Spleen (tissue), 13 donors: ENCODE measurements at places on chromosomes 12 and 14.

DNA sequence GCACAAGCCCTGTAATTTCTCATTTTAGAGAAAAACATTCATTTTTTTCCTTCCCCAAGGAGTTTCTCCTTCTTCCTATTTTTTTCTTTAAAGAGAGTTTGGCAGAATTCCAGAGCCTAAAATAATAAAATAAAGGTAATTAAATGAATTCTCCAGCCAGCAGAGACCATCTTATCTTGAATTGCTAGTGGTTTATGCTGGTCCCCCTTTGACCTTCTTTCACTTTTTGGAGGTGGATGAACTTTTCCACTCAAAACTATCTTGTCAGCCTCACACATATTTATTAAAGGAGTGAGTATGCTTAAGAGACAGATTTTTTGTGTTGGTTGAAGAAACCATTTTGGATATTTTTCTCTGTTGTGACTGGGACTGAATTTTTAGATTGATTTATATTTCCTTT, 47.6 kb downstream of the ADIPOR2 start:
- DNase-seq, result no peak

GRCh38 chr14:32224737-32225377, 21.8 kb upstream of the RNU6-8 start:
- DNase-seq, result no peak

DNA sequence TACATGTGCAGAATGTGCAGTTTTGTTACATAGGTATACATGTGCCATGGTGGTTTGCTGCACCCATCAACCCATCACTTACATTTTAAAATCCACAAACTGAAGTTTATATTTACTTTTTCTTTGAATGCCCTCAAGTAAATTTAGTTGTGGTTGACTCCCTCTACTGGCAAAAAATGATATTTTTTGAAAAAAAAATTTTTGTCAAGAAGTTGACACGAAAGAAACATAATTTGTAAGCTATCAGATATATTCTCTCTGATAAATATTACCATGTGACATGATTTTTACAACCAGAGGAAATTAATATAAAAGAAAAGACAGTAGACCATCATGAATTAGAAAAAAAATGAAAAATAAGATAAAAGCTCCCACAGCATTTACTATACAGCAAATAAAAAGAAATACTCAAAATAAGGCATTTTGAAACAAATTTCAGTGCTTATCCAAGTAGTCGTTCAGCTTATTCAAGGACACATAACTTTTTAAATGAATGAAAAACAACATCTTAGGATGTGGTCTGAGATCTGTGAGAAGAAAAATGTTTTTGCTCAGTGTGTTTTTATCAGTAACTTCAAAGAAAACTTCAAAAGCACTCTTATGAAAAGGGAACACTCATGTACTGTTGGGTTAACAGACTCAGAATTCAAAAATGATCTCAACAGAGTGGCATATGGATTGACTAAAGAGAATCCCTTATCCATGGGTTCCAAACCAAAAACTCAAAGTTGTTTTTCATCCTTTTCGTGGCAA, 30.0 kb upstream of the GRIP1 start:
- no peak for DNase-seq

DNA sequence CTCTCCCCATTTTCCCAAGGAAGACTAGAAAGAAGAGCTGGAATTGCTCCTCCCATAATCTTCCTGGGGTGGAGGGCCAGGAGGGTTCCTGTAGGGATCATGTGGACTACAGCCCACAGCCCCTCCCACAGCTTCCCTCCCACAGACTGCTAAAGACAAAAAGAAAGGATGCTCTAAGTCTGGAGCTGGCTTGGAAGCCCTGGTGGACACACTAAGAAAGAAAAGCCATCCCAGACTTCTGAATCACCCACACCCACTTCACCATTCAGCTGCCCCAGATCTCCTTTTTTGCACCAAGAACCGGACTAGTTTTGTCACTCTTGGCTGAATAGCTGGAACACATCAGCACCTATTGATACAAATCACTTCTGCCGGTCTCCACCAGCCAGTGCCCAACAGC, 56.8 kb upstream of the PLXNC1 start:
- DNase-seq, result no peak

DNA sequence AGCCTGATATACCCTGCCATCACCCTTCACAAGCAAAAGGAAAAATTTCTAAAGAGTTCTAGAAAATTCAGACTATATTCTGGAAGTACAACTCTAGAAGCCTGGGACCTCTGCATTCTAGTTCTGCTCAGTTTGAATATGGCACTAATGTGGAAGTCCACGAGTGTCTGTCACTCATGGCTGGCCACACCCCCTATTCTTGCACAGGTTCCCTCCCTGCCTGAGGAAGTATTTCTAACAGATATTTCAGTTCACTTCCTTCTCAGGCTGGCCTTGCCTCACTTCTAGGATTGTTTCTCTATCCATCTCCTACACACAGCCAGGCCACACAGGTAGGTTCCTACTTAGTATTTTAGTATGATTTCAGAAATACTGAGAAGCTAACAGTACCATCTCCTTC, 67.4 kb downstream of the PHLDA1 start:
- peak; percentile 87 for DNase-seq
